Central memory CD8-positive, alpha-beta T cell (primary cell): ENCODE measurements at places on chromosomes 7 and 10.
A peak's percentile ranks its signal among the peaks of the same experiment; 100 is the strongest.

DNA sequence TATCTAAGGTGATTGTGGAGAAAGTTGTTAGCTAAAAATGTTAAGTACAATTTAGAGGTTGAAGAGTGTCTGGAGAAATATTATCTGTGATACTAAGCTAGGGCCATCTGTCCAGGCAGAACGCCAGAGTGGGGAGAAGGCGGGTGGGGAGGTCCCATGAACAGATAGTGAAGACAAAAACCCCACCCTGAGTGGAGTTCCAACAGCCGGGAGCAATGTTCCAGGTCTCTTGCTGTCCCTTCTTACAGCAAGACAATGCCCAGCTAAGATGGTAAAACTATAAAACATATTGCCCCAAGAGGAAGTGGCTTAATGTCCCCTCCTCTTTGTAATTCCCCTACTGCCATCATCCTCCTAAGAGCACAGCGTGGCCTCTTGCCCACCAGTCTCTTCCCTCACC lies 10.4 kb upstream of the IL15RA start:
- no peak for DNase-seq
- H3K36me3 ChIP-seq = peaks cover 2% of the 10 kb centered on the region
- peaks cover 7% of the 10 kb centered on the region for H3K4me1 ChIP-seq
- H3K4me3 ChIP-seq = no peak overlapping the region
- peaks cover 9% of the 10 kb centered on the region for H3K27me3 ChIP-seq

GRCh38 chr10:120979435-120980278 lies 128.5 kb downstream of the WDR11 start:
- peaks cover 61% of the 10 kb centered on the region for H3K27me3 ChIP-seq
- H3K4me1 ChIP-seq = peaks cover 5% of the 10 kb centered on the region
- no peak overlapping the region for H3K4me3 ChIP-seq

- H3K4me1 ChIP-seq = peaks cover 21% of the 10 kb centered on the region
- no peak for DNase-seq
- no peaks in the 10 kb centered on the region for H3K36me3 ChIP-seq
- H3K27ac ChIP-seq = no peak overlapping the region
- peaks cover 21% of the 10 kb centered on the region for H3K27me3 ChIP-seq
- no peak overlapping the region for H3K4me3 ChIP-seq
Observed at GRCh38 chr7:116588225-116588624, 63.4 kb downstream of the CAV1 start.

- H3K27me3 ChIP-seq = no peaks in the 10 kb centered on the region
- no peak overlapping the region for H3K4me3 ChIP-seq
- no peak overlapping the region for H3K27ac ChIP-seq
- H3K4me1 ChIP-seq = peaks cover 25% of the 10 kb centered on the region
- peaks cover 1% of the 10 kb centered on the region for H3K36me3 ChIP-seq
Observed at GRCh38 chr10:24907956-24908355, 44.5 kb downstream of the PRTFDC1 start.

- no peaks in the 10 kb centered on the region for H3K36me3 ChIP-seq
- no peak overlapping the region for H3K4me3 ChIP-seq
- no peaks in the 10 kb centered on the region for H3K27me3 ChIP-seq
- no peak overlapping the region for H3K27ac ChIP-seq
- H3K4me1 ChIP-seq = no peaks in the 10 kb centered on the region
Observed at GRCh38 chr7:156220701-156221100, 408.4 kb upstream of the SHH start.

DNA sequence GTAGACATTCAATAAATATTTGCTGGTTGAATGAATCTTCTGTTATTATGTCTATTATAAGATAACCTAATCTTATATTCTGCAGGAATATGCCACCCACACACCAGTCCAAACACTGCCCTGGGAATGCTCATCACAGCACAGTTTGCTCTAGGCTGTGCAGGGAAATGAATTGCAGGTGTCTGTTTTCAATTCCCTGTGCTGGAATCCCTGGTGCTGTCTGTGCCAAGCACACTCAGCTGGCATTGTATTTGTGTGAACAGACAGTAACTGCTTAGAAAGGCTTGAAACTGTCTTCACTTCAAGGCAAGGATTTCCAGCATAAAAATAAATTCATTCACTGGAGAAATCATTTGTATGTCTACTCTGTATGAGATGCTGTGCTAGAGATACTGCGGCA lies 20.2 kb downstream of the ATOH7 start:
- H3K27ac ChIP-seq = no peak overlapping the region
- H3K4me3 ChIP-seq = no peak overlapping the region
- no peaks in the 10 kb centered on the region for H3K4me1 ChIP-seq
- H3K36me3 ChIP-seq = peaks cover 2% of the 10 kb centered on the region

DNA sequence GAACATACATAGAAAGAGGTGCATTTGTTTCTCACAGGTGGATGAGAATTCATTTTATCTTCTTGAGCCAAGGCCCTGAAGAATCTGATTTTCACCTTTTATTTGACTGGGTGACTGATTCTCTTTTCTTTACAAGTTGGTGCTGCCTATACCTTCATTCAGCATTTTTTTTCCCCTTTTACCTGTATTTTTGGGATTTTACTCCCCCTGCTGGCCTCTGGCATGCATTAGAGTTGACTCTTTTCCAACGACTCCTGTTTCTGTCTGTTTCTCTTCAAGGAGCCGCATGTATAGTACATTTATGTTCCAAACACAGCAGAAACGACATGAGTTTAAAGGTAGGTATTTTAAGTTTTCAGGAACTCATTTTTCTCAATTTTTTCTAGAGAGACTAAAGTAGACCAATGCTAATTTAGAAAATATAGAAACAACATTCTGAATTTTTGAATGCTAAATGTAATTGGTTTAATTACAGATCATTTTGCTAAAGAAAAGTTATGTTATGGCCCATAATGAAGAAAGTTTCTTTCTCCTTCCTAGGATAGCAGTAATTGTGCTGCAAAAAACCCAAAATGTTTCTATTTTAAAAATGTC lies 149.8 kb upstream of the HDAC9 start:
- H3K4me1 ChIP-seq = no peaks in the 10 kb centered on the region
- no peak overlapping the region for H3K27ac ChIP-seq
- DNase-seq = no peak

DNA sequence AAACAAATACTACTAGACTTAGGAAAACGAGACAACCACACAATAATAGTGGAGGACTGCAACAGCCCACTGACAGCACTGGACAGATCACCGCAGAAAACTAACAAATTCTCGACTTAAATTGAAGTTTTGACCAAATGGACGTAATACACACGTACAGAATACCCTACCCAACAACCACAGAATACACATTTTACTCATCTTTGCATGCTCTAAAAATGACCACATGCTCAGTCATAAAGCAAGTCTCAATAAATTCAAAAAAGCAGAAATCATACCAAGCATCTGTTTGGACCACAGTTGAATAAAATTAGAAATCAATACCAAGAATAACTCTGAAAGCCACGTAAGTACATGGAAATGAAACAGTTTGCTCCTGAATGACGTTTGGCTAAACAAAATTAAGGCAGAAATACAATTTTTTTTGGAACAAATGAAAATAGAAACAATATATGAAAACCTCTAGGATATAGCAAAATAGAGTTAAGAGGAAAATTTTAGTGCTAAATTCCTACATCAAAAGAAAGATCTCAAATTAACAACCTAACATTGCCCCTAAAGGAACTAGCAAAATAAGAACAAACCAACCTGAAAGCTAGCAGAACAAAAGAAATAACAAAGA lies 30.6 kb downstream of the MAPK8 start:
- H3K36me3 ChIP-seq = peaks cover 10% of the 10 kb centered on the region
- DNase-seq = no peak
- H3K27ac ChIP-seq = no peak overlapping the region
- no peaks in the 10 kb centered on the region for H3K27me3 ChIP-seq
- peaks cover 61% of the 10 kb centered on the region for H3K4me1 ChIP-seq

DNA sequence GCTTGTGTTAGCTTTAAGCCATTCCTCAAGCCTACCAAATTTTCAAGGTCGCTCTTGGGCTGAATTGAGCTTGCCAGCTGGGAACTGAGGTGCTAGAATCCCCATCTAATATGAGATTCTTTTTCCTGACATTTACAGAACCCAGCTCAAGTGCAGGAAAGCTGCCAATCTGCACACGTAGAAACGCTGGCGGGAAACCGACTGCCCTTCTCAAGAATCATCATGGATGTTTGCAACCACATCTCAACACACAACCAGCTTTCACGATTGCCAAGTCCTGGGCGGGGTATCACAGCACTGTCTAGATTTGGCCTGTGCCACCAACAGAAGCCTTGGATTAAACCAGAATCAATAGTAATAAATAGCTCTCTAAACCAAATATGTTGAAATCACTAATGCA lies 203.7 kb downstream of the DIP2C start:
- H3K4me1 ChIP-seq = peaks cover 14% of the 10 kb centered on the region
- H3K27me3 ChIP-seq = peaks cover 11% of the 10 kb centered on the region
- H3K36me3 ChIP-seq = peaks cover 5% of the 10 kb centered on the region
- H3K27ac ChIP-seq = peak overlapping the region; percentile 93
- H3K4me3 ChIP-seq = peak overlapping the region; percentile 81

DNA sequence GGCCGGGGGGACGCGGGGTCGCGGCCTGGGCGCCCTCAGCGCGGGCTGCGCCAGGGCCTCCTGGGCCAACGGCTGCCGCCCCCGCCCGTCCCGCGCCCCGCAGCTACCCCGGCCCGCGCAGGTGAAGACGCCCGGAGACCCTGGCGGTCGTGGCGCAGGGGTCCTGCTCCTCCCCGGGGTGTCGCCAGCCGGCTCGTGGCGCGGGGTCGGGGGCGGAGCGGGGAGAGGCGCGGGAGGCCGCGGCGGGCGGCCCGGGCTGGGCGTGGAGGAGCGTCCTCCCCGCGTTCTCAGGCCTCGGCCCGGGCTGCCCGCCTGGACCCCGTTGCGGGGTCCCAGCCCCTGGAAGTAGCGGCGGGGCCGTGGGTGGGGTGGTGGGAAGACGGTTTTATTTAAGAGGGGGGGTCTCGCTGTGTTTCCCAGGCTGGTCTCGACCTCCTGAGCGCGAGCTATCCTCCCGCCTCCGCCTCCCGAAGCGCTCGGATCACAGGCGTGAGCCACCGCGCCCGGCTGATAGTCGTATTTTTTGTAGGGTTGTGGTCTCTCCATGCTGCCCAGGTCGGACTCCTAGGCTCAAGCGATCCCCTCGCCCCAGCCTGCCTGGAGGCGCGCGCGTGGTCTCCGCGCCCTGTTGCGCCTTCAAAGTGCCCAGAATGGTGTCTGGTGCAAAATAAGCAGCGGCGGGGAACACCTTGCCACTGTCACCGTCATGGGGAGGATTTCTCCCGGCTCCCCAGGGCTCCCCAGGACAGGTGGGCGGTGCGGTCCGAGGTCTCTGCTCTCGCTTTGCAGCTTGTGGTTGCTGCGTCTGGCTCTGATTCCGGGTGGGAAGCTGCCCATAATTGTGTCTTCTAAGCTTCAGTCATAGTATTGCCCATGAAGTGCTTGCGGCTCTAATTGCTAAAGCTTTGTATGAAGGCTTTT lies 15.3 kb upstream of the SUN1 start:
- peak overlapping the region; percentile 88 for H3K4me3 ChIP-seq
- H3K27ac ChIP-seq = peak overlapping the region; percentile 82
- H3K36me3 ChIP-seq = peaks cover 12% of the 10 kb centered on the region

GRCh38 chr10:121409466-121410104 lies 188.7 kb downstream of the FGFR2 start:
- no peak overlapping the region for H3K4me3 ChIP-seq
- no peaks in the 10 kb centered on the region for H3K36me3 ChIP-seq
- no peaks in the 10 kb centered on the region for H3K27me3 ChIP-seq
- no peak for DNase-seq

GRCh38 chr10:52316001-52316400 lies 1.9 kb downstream of the DKK1 start:
- H3K27ac ChIP-seq = no peak overlapping the region
- H3K36me3 ChIP-seq = peaks cover 2% of the 10 kb centered on the region
- no peak overlapping the region for H3K4me3 ChIP-seq
- no peaks in the 10 kb centered on the region for H3K4me1 ChIP-seq
- DNase-seq = no peak

DNA sequence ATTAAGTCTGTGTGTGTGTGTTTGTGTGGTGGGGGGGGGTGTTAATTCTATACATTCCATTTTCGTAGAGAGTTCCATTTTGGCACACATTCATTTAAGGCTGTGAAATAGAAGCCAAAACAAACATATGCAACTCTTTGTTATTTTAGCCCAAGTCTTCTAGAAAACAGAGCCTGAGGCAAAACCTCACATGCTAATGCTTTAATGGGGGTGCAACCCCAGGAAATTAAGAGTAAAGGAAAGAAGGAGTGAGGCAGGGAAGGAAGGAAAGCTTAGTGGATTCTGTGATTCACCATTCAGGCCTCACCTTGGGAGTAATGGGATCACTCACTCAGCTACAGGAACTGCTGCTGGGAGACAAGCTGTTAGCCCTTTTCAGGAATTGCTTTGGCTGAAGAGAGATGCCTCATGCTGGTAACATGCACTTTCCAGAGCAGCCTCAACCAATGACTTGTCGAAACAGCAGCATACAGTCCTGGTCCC lies 73.0 kb upstream of the CTTNBP2 start:
- no peak for DNase-seq
- H3K4me3 ChIP-seq = no peak overlapping the region
- H3K27me3 ChIP-seq = no peaks in the 10 kb centered on the region
- no peak overlapping the region for H3K27ac ChIP-seq
- H3K36me3 ChIP-seq = peaks cover 1% of the 10 kb centered on the region

GRCh38 chr7:112263519-112263918 lies 57.0 kb downstream of the ZNF277 start:
- no peak overlapping the region for H3K27ac ChIP-seq
- peaks cover 2% of the 10 kb centered on the region for H3K36me3 ChIP-seq
- H3K4me3 ChIP-seq = no peak overlapping the region

DNA sequence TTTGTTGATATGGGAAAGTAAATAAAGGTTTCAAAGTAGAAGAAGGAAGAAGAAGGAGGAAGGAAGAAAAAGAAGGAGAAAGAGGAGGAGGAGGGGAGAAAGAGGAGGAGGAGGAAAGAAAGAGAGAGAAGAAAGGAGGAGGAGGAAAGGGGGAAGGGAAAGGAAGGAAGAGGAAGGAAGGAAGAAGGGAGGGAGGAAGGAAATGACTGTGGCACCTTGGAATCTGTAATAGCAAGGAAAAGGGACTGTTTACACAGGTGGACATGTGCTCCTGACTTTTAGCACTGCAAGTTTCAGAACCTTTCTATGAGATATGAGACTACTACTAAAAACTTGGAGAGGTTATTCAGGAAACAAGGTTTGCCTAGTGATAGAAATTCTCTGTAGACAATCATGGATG lies 153.2 kb downstream of the BTAF1 start:
- no peak for DNase-seq
- no peak overlapping the region for H3K27ac ChIP-seq
- H3K4me3 ChIP-seq = no peak overlapping the region

- H3K27me3 ChIP-seq = peaks cover 76% of the 10 kb centered on the region
- H3K4me3 ChIP-seq = no peak overlapping the region
- H3K27ac ChIP-seq = no peak overlapping the region
- DNase-seq = no peak
- no peaks in the 10 kb centered on the region for H3K36me3 ChIP-seq
Observed at GRCh38 chr7:155516466-155516865, 29.9 kb downstream of the CNPY1 start.
